ENCODE measurements at places on chromosomes 13 and 19.

DNA sequence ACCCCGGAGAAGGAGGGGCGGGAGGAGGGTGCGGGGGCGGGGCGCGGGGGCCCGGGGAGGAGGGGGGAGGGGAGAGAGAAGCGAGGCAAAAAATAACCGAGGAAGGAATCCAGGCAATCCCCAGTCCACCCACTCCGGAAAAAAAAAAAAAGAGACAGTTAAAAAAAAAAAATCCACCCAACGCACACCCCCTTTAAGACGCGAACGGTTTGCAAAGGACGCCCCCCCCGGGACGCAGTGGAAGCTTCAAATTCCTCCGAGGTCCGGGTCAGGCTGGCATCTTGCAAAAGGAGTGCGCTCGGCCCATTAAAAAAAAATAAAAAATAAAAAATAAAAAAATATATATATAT lies at the start of gene CACNA1A:
Gene CACNA1A (minus strand): TSS at position 9 of the 350 bp plus-strand sequence. CDS start 255 bp downstream, outside the sequence.
- peak; percentile 25 for DNase-seq

- DNase-seq, result peak; percentile 9
Measured at GRCh38 chr13:78689011-78689410, 30.1 kb upstream of the OBI1 start.

GRCh38 chr19:12800466-12800770 lies 1.2 kb downstream of the PRDX2 start:
- no peak for DNase-seq

GRCh38 chr19:6947745-6948144 lies 60.4 kb downstream of the ADGRE1 start:
- peak; percentile 58 for DNase-seq

DNA sequence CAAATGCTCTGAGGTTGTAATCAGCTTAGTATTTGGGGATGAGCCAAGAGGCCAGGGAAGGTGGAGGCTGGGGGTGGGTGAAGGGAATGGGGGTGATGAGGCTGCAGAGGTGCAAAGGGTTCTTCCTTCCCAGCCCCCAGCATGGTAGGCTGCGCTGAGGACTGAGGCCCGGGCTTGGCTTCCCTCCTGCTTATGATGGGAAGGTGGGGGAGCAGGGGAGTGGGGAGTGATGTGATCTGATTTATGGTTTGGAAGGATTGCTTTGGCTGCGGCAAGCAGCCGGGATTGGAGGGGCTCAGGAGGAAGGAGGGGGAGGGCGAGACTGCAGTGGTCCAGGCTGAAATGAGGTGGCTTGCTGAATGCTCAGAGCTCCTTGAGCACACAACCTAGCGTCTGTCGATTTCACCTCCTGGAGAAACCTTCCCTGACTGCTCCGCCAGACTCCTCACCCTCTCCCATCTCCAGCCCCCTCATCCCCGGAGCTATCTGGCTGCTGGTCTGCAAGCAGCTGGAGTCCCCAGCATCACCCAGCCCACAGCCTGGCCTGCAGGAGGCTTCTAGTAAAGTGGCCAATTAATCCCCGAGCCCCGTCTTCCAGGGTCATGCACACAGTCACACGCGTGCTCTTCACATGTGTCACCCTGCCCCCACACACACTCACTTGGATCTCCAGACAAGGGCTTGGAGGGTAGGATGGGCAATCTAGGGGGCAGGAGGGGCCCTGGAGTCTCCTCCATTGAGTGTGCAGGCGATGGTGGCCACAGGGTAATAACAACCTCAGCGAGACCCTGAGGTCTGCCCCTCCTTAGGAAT lies 757 bp upstream of the CLEC11A start:
- DNase-seq, result no peak

- DNase-seq, result no peak
Measured at GRCh38 chr13:79307433-79307861, 98.6 kb downstream of the RBM26 start.

GRCh38 chr19:16585808-16586476 lies 13.7 kb upstream of the SLC35E1 start:
- no peak for DNase-seq

DNA sequence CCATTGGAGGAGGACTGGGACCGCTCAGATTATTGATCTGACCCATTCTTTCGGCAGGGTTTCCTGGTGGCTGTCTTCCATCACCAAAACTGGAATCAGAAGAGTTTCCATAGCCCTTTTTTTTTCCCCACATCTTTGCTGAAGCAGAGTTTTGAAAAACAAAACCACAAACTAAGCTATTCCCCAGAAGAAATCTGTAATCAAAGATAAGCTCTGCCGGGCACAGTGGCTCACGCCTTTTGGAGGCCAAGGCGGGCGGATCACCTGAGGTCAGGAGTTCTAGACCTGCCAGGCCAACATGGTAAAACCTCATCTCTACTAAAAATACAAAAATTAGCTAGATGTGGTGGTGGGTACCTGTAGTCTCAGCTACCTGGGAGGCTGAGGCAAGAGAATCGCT lies 4.2 kb upstream of the ICAM1 start:
- no peak for DNase-seq

DNA sequence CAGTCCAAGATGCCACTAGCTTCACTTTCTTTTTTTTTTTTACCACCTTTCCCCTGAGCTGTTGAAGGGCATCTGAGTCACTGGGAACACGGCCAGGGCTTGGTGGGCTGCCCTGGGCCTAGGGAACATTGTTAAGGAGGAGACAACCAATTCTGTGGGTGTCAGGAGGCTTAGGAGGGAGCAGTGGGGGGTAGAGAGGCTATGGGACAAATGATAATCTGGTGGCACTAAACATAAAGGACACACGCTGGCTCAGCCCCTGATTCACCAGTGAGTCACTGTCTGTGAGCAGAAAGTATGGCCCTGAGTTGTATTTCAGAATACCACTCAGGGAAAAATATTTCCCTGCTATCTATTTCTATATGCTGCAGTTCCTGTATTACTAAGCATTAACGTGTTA lies 207.8 kb downstream of the DCLK1 start:
- DNase-seq, result peak; percentile 29

- DNase-seq, result no peak
Measured at GRCh38 chr13:47175172-47175866, 278.5 kb upstream of the HTR2A start.

DNA sequence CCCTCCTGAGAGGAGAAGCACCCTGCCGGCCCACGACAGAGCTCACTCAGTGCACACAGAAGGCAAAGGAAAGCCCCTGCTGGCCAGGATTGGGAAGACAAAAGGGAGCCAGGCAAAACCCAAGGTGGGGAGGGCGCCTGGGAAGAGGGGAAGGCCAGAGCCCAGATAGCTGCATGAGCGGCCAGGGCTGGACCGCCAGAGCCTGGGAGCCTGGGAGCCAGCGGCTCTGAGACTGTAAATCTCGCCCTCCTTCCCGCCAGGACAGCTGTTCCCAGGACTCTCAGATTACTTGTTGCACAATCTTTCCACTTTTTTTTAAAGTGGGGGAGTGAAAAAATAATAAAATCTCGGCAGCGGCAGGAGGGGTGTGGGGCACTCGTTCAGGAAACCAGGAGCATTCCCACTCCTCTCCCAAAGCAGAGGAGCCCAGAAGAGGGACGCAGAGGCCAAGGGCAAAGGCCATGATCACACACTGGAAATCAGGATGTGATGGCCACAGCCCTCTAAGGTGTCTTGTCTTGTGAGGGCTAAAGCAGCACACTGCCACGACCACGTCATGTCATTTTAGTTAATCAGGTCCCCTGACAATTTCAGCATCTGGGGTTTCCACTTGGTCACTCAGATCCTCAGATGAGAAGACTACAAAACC lies 19.6 kb upstream of the EPHX3 start:
- DNase-seq, result peak; percentile 37

DNA sequence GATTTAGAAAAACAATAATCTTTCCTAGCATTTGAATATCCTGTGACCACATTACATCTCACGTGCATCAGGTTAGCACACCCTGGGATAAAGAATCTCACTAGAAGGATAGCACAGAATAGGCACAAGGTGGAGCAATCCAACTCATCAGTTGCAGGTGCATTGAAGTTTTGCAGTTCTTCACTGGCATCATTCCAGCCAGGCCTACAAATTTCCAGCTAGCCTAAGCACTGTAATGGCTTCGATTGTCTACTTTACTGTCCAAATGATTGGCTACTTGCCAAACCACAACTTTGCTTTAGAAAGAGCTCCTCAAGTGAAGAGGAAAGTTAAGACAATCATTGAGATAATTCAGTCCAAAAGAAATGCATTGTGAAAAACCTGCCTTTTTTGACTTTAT lies 89.5 kb downstream of the SPRY2 start:
- DNase-seq, result no peak

DNA sequence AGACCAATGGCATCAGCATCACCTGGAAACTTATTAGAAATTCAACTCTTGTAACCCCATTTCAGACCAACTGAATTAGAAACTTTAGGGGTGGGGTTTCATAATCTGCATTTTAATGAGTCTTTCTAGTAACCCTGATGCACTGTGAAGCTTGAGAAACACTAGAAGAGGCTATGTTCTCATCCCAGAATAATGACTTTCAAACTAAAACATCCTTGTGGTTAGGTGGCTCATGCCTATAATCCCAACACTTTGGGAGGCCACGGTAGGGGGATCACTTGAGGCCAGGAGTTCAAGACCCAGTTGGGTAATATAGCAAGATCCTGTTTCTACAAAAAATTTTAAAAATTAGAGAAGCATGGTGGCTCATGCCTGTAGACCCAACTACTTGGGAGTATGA lies 402.4 kb downstream of the DLEU7 start:
- no peak for DNase-seq

GRCh38 chr19:49472936-49473335 lies 1.1 kb upstream of the FLT3LG start:
- no peak for DNase-seq

DNA sequence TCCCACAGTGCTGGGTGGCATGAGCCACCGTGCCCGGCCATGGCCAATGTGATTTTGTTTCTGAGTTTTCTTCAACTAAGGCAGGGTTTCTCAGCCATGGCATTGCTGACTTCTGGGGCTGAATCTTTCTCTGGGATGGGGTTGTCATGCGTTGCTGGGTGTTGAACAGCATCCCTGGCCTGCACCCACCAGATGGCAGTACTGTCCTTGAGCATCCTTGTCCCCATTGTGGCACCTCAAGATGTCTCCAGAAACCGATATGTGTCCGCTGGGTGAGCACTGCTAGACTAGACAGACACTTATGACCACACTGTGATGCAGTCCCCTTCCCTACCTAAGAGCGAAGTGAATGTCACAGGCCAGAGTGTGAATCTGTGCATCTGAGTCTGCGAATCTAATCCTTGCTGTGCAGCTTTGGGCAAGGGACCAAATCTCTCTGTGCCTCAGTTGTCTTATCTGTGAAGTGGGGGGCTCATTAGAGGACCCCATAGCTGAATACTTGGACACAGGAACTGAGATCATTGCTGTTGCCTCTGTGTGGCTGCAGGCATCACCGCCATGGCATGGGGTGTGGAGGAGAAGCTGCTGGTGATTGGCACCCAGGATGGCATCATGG lies 50.3 kb upstream of the SIN3B start:
- peak; percentile 56 for DNase-seq

- no peak for DNase-seq
Measured at GRCh38 chr19:2624537-2625091, 77.9 kb downstream of the GNG7 start.

GRCh38 chr19:29596080-29596727 lies 9.9 kb upstream of the POP4 start:
- DNase-seq, result no peak

GRCh38 chr13:23620211-23620610 lies 50.0 kb downstream of the TNFRSF19 start:
- no peak for DNase-seq

- no peak for DNase-seq
Measured at GRCh38 chr13:114080739-114081561, 51.5 kb downstream of the RASA3 start.

- DNase-seq, result peak; percentile 60
Measured at GRCh38 chr19:43774103-43774939, 6.5 kb downstream of the KCNN4 start.

- peak; percentile 32 for DNase-seq
Measured at GRCh38 chr19:57664269-57665127, 4.2 kb upstream of the ZSCAN4 start.

DNA sequence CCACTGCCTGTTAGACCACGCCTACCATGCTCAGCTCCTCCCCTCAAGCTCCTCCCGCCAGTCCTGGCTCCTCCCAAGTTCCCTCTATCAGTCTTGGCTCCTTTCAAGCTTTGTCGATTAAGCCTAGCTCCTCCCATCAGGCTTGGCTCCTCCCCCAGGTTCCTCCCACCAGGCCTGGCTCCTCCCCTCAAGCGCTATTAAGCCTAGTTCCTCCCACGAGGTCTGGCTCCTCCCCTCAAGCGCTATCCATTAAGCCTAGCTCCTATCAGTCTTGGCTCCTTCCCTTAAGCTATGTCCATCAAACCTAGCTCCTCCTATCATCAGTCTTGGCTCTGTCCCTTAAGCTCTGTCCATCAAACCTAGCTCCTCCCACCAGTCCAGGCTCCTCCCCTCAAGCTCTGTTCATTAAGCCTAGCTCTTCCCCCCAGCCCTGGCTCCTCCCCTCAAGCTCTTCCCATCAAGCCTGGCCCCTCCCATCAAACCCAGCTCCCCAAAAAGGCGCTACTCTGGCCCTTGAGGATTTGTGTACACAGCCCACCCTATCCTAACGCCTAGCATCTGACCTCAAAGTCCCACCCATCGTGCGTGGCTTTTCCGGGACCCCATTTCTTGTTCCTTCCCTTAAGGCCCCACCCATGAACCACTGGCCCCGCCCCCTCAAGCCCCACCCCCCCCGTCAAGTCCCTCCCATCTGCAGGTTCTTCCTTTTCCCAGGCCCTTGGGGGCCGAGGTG lies 10.0 kb downstream of the CAMSAP3 start:
- peak; percentile 12 for DNase-seq

DNA sequence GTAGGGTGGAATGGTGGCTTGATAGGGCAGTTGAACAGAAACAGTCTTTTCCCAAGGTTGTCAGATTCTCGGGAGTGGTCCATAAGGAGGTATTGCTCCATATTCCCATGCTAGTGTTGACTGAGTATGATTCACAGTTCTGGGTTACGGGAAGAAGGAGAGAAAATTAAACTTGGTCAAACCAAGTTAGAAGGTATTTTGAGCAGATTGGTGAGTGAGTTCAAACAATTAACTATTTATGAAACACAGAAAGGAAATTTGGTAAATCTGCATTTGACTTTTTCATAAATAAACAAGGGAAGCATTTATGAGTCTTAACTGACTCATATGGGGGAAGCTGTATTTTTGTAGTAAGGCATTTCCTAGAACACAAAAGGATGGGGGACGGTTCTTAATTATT lies 2419.4 kb downstream of the PCDH9 start:
- DNase-seq, result no peak

GRCh38 chr13:66700117-66700601 lies 530.0 kb downstream of the PCDH9 start:
- DNase-seq, result no peak

DNA sequence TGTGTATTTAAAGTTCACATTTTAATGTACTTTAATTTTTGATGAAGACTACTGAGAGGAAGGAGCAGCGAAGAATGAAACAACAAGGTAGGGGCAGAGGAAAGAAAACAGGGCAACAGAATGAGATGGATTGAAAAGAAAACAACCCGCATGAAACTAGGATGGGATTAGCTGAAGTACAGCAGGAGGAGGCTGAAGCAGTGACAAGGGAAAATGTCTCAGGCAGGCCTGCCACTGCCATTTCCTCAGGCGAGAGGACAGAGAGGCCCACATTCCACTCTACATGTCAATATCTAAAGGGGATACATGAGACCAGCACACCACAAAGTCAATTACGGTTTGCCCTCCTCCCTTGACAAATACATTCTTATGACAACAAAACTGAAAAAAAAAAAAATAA lies 1703.2 kb downstream of the EFNB2 start:
- no peak for DNase-seq
